Coronary artery (tissue), 2 donors: ENCODE measurements at places on chromosomes 12 and 14.
A peak's percentile ranks its signal among the peaks of the same experiment; 100 is the strongest.

GRCh38 chr14:89325299-89325883, 91.6 kb downstream of the FOXN3 start:
- no peak for DNase-seq

DNA sequence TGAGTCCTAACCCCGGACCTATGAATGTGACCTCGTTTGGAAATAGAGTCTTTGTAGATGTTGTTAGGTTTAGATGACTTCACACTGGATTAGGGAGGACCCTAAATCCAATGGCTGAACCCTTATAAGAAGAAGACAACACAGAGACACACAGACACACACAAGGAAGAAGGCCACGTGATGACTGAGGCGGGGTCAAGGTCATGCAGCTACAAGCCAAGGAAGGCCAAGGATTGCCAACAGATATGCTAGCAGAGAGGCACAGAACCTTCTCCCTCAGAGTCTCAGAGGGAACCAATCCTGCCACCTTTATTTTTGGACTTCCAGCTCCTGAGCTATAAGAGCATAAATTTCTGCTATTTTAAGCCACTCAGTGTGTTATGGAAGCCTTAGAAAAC, 31.8 kb downstream of the LTBP2 start:
- DNase-seq = no peak

DNA sequence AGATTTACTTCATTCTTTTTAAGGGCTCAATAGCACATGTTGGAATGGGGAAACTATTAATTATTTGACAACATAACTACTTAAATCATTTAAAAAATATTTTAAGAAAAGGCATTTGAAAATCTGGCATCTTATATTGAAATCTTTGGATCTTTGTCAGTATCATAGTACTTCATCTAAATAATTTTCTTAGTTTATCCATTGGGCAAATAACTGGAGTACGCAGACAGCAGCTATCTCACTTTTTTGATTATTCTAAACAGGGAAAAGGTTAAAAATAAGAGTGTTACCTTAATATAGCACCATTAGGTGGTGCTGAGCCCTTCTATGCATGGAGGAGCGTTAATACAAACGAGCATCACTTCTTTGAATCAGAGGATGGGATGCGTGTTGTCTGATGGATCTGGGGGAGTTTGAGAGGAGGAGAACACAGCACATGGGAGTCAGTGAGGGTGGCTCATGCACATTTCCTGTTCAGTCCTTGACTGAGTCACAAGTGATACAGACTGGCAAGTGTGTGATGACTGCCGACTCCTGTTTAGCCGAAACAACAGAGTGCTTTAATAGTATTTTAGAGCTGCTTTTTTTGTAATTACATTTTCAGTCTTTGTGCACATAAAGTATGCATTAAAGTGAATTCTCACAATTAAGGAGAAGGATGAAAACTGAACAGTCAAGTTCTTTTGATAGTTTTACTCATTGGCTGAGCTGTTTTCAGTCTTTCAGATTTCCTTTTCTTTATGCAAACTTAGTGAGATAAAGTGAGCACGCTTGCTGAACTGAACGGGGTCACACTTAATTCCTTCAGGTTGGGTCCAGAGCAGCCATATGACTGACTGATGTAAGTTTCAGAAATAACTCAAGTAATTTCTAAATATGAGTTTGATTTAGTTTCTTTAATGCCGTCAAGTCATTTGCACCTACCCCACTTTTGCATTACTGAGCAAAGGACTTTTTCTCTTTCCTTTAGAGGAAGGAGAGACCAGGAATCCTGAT, 92.7 kb downstream of the DIP2B start:
- DNase-seq = no peak

GRCh38 chr14:93114713-93115068, 1.0 kb downstream of the ITPK1 start:
- no peak for DNase-seq

- no peak for DNase-seq
Observed at GRCh38 chr12:122990961-122991622, 10.6 kb downstream of the ARL6IP4 start.

- no peak for DNase-seq
Observed at GRCh38 chr14:90266441-90267154, 10.2 kb downstream of the PSMC1 start.

DNA sequence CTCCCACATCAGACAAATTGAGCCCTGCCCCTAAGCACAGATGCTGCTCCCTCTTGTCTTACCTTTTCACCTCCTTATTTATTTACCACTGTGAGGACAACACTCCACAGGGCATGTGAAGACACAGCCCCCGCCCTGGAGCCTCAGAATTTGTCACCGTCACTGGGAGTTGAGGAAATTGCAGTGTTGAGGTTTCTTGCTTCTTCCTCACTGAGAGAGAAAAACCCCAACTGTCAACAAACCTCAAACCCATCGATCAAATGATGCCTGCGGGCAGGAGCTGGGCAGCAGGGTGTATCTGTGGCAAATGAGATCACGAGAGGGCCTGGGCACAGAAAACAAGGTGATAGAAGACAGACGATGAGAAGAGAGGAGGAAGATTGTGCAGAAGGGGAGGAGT, 30.5 kb upstream of the PLEKHG3 start:
- DNase-seq = no peak

DNA sequence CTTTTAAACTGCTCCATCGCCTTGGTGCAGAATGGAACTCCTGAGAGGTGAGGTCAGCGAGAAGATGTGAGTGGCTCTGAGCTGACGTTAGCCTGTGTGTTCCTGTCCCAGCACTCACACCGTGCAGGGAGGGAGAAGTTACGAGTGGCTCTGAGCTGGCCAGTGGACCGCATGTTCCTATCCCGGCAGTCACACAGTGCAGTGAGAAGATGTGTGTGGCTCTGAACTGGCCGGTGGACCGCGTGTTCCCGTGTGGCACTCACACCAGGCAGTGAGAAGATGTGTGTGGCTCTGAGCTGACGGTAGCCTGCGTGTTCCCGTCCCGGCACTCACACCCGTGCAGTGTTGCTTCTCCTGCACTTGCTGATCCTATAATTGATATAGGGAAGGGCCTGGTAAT, 59.9 kb downstream of the VCPKMT start:
- DNase-seq = no peak

- no peak for DNase-seq
Observed at GRCh38 chr12:43937947-43938346, 102.1 kb downstream of the TMEM117 start.

DNA sequence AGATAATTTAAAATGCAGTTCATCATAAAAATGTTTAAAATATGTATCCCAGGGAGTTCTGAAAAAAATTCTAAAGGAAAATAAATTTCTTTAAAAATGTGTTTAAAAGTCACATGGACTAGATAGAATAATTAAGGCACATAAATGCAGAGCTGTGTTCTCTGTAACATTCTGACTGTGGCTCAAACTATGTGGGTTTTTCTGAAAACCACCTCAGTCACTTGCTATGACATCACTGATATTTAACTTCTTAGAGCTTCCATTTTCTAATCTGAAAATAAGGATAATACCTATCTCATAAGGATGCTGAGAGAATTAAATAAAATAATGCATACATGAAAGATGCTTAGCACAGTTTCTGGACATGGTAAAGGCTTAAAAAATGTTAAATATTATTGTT, 107.3 kb downstream of the SLC41A2 start:
- no peak for DNase-seq

GRCh38 chr14:50312734-50313054, 570 bp downstream of the DMAC2L start:
- no peak for DNase-seq

GRCh38 chr12:115541891-115542421, 735.5 kb downstream of the MED13L start:
- DNase-seq = no peak

GRCh38 chr14:97061198-97061597, 264.0 kb downstream of the VRK1 start:
- no peak for DNase-seq

GRCh38 chr14:60655898-60656685, 6.8 kb upstream of the SIX1 start:
- DNase-seq = no peak

DNA sequence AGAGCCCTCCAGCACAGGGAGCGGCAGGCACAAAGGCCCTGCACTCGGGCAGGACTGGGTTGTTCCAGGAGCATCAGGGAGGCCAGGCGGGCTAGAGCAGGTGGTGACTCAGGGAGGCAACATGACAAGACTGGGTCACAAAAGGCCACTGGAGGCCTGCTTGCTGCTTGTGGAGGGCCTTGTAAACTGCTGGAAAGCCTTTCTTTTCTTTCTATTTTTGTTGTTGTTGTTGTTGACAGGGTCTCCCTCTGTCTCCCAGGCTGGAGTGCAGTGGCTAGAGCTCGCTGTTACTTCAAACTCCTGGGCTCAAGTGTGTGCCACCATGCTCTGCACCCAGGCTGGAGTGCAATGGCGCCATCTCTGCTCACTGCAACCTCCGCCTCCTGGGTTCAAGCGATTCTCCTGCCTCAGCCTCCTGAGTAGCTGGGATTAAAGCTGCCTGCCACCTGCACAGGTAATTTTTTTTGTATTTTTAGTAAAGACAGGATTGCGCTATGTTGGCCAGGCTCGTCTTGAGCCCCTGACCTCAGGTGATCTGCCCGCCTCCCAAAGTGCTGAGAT, 11.8 kb upstream of the RCOR1 start:
- DNase-seq = no peak

DNA sequence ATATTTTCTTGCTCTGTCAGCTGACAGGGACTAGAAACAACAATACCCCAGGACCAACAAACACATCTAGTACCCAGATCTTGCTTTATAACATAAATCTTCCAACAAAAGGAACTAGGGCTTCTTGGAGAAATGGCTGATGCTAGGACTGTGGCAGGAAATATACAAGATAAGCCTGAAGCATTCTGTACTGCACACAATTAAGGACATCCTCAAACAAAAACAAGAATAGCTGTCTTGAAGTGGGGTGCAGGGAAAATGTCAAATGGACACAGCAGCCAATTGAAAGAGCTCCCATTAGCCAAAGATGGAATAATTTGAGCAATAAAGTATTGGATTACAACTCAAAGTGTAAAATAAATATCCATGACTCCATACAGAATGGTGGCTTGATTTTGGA, 50.0 kb downstream of the LGMN start:
- DNase-seq = no peak

- no peak for DNase-seq
Observed at GRCh38 chr12:88362439-88362838, 217.8 kb downstream of the KITLG start.

DNA sequence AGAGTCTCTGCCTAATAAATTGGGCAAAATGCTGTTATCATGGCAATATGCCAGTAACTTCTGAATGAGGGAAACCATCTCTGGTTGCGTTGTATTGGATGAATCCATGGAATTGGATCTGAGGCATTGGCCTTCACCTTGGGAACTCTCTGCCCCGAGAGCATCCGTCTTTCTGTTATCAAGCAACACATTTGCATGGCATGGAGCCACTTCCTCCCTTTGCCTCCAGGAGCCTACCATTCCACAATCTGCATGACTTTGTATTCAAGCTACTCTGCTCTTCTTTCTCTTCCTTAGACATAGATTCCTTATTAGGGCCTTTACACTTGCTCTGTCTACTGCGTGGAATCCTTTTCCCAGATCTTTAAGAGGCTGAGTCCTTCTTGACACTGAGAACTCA, 57.2 kb downstream of the RIC8B start:
- DNase-seq = no peak

DNA sequence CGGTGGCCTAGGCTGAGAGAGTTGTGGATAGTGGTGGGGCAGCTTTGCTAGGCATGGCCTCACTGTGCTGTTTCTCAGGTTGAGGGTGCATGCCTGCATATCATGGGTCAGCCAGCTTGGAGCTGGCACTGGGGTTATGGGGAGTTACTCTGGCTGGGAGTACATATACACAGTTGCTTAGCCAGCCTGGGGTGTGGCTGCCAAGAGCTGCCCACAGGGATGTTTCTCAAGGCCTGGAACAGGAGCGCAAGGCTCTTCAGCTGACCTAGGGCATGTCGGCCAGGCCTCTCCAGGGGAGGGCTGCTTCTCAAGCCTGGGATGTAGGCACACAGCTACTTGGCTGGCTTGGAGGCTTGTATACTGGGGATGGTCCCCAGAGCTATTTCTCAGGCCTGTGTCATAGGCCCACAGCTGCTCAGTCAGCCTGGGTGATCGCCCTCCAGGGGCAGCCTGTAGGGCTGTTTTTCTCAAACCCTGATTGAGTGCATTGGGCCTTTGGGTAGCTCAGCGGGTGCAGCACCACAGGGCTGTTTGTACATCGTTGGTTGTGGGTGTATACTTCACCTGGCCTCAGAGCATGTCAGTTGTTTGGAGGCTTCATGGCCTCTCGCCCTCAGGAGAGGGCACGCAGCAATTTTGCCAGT, 114.9 kb downstream of the METTL25 start:
- no peak for DNase-seq

DNA sequence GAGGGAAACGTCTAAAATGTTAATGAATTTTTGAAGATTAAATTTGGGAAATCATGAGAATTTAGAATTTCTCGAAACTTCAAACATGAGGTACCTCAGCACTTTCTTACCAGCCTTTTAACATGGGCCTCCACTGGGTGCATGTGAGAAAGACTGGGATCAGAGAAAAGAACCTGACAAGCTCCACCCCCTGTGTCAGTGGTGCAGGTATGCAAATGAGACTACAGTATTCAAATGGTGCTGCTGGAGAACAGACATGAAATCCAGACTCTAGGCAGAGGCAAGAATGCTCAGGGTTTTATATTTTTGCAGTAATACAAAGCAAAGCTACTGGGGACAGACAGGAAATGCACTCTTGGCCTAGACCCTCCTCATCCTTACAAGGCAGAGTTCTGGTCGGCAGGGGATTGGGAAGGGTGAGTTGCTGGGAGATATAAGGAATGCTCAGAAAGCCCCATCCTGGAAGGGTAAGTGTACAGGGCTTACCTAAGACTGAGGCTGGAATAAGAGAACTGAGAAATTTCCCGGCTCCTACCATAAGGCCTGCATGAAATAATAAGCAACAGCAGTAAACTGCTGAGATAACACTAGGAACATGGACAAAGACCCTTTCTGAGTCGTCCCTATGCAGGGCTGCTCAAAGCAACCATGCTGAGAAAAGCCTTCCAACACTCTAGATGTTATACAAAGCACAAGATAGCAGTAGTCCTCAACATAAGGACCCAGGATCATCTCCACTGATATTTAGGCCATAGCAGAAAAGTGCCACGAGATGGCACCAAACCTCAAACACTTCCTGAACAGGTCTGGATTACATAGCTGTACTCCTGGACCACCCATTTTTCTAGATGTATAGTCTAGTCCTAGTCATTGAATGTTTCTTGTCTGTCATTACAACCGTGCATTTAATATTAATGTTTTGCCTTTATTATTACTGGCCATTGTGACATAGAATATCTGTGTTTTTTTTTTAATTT, 260.8 kb downstream of the RASSF9 start:
- DNase-seq = no peak

- DNase-seq = no peak
Observed at GRCh38 chr12:108633534-108634248, at the start of gene SELPLG. Gene SELPLG (minus strand): TSS chr12:108633894. CDS start chr12:108624307, 9,587 bp downstream.

GRCh38 chr14:104315625-104316024, 177.2 kb downstream of the KIF26A start:
- DNase-seq = peak; percentile 21
